ENCODE measurements at places on chromosomes 3 and 15.

DNA sequence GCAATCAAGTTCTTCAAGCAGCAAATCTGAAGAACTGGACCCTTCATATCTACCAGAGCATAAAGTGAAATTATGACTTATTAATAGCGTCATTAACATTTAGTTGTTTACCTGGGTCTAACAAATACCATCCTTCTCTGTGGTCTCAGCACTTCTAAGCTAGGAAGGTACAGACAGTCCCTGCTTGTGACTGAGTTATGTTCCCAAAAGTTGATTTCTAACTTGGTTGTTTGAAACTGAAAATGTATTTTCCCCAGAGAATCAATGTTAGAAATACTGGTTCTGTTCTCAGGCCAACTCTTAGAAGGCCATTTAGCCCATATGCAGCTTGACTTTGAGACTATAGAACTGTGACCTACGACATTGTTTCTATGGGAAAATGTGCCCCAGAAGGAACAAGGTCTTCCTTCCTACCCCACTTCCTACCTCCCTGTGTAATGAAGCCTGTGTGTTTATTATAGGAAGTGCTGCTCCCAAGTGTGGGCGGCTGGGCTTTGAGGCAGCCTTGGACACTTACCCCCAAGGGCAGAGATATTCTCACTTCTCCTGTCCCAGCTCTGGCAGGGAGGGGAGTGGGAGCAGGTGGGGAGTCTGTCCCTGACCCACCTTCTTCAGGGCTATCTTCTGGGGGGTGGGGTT, 12.2 kb upstream of the MAPK6 start:
- no peak for DNase-seq

DNA sequence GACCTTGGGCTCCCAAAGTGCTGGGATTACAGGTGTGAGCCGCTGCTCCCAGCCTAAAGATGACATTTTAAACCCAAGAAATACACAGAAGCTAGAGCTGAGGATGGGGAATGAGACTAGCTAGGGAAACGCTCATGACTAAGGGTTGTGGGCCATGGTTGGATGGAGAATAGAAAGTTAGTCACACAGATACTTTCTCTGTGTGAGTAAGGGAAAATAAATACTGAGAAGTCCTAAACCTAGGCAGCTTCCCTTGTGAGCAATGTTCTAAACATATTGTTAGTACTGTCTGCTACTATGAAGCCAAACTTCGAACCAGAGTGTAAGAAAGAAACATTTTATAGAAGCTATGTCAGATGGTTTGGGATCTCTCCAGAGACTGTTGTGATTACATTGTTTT, 304.8 kb upstream of the STAC start:
- DNase-seq: no peak

- no peak for DNase-seq
Measured at GRCh38 chr15:33846862-33847261, 121.4 kb upstream of the CHRM5 start.

GRCh38 chr15:39191871-39192291, 389.0 kb upstream of the THBS1 start:
- DNase-seq: no peak

GRCh38 chr3:176097027-176097426, 1100.3 kb downstream of the TBL1XR1 start:
- no peak for DNase-seq

GRCh38 chr3:1942781-1943180, 155.9 kb upstream of the CNTN4 start:
- DNase-seq: no peak

DNA sequence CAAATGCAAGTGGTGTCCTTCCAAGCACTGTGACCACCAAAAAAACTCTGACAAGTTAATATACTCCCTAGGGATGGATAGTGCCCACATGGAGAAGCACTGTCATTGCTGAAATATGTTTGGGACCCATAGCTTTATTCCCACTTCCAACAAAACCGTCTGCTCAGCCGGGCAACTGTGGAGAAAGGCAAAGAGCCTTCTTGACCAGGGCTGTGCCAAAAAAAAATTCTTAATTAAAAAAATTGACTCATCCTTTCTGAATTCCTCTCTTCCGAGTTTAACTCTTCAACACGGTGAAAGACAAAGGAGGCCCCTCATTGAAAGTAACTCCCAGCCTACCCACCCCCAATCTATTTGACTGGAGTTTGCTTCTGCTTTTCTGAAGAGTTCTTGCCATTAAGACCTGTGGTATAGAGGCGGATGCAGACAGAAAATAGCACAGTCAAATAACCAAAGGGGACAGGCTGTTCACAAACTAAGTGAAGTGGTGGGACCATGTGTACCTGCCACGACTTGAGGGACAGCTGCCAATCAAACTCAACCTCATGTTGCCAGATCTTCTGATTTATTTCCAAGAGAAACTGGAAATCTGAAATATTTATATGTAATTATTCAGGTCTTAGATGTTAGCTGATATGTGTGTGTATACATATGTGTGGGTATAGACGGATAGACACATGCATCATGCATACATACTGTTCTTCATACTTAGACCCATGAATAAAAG, 135.4 kb upstream of the PFN2 start:
- no peak for DNase-seq

DNA sequence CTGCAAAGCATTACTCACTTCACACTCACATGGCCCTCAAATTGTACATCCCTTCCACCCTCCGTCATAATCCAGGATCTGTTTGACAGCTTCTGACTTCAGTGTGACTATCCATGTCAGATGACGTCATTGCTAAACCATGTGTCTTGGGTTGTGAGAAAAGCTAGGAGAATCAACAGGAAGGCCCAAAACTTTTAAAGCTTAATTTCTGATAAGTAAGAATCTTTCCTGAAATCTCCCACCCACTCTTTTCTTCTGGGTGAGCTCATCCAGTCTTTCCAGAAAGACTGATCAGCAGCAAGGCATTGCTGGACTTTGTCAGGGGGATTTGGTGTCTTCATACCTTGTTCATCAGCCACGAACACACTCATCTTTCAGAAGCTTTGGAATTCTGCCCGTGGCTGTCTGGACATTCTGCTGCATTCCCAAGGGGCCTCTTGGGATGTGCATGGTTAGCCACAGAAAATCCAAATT, 11.5 kb upstream of the LMCD1 start:
- DNase-seq: no peak

- no peak for DNase-seq
Measured at GRCh38 chr3:148763986-148764935, 63.4 kb upstream of the CPB1 start.

- DNase-seq: no peak
Measured at GRCh38 chr15:70267879-70268278, 170.2 kb upstream of the TLE3 start.
